ENCODE measurements at places on chromosomes 7 and 10.

GRCh38 chr10:73141603-73142002 lies 26.2 kb downstream of the ECD start:
- no peak for DNase-seq

- DNase-seq, result no peak
Observed at GRCh38 chr7:141960687-141961422, 12.7 kb downstream of the TAS2R38 start.

DNA sequence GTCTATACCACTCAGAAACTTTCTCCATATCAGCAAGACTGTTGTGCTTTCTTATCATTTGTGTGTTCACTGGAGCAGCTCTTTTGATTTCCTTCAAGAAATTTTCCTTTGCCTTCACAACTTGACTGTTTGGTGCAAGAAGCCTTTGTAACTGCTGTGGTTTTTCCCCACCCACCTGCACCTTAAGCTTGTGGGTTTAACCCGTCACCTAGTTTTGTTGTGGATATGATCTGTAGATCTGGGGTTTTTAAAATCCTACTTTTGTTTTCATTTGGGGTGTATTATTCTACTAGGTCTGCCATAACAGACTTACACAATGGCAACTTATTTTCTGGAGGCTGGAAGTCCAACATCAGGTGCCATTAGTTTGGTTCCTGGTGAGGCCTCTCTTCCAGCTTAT lies 30.5 kb upstream of the CHST3 start:
- no peak for DNase-seq

GRCh38 chr7:96152706-96153105 lies 169.2 kb downstream of the SLC25A13 start:
- DNase-seq, result no peak

Data from D721Med (cell line).